ENCODE measurements at places on chromosomes 11 and 22.

GRCh38 chr11:118313242-118313641 lies 8.7 kb downstream of the CD3E start:
- DNase-seq: no peak

- DNase-seq: no peak
Observed at GRCh38 chr11:128502726-128503125, 84.6 kb downstream of the ETS1 start.

DNA sequence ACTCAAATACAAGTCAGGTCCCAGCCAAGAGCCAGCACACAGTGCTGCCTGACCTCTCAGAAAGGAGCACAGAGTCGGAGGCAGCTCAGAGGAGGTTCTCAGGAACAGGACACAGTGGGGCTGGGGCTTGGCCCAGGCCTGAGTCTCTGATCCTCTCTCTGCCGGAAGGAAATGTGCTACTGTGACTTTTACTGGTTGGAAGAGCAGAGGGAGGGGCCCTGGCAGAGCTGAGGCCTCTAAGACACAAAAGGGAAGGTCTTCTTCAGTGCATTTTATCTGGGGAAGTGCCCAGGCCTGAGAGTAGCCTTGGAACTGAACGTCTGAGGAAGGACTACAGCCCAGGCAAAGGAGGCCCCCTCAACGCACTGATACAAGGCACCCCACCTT lies 16.2 kb upstream of the CASTOR1 start:
- peak; percentile 60 for DNase-seq

- no peak for DNase-seq
Observed at GRCh38 chr11:86101941-86102407, 33.1 kb upstream of the PICALM start.

DNA sequence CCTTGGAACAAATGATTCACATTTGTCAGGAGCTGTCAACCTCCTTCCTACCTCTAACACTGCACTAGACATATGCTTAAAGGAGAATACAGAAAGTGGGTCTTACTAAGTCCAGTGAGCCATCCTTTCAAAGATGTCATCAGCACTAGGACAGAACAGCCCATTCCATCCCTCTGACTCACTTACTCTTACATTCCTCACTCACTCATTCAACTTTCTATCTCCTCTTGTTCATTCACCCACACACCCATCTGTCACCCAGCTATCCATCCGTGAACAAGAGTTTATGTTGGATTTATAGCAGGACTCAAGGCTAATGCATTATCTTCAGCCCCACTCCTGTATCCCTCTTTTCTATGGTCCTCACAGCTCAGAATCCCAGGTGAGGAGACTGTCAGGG lies 9.1 kb downstream of the INSC start:
- no peak for DNase-seq

GRCh38 chr22:39244496-39245129 lies at the start of gene PDGFB:
TSS of gene PDGFB (minus strand) at chr22:39244982. CDS start at chr22:39243963, 1,019 bp downstream.
- DNase-seq: peak; percentile 50

DNA sequence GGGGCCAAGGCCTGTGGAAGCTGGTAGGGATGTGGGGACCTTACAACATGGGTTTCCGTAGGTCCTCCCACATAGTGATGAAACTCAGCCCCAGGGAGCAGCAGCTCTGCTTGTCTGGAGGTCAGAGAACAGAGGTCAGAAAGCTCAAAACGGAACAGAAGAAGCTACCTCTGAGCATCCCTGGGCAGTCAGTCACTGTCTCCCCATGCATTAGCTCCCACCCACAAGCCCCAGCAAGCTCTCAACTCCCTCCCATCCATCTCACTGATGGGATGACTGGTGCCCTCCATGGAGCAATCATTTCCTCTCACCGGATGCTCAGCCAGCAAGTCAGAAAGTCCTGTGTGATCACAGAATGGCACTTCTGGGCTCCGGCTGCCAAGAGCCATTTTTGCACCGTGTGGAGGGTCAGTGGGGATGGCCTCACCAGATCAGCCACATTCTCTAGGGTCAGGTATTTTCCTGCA lies 1.9 kb downstream of the TPP1 start:
- DNase-seq: no peak

DNA sequence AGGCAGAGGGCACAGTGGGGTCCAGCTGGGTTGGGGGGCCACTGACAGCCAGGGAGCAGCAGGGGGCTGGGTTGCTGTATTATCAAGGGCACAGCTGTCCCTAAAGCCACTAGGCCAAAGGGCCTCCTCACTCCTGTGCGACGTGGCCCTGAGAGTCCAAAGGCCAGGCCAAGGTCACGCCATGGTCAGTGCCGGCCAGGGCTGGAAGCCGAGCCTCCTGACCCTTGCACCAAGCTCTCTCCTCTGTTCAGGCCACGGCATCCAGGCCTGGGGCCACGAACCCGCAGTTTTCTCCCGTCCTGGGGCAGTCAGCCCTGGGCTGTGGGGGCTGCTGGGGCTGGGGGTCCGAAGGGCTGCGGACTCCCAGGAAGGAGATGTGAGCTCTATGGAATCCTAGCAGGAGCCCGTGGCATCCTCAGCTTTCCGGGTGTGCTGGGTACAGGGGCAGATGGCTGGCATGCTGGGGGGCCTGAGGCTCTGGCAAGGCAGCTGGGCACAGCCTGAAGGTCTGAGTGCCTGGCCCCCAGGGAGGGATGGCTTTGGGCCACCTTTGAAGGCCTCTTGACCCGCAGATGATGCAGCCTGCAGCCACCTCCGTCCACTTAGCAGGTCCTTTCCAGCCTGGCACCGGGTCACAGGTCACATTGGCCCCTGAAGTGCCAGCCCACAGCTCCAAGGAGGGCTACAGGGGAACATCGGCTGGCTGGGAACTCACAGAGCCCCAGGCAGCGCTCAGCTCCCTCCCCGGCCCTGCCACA lies 17.3 kb upstream of the PPARA start:
- no peak for DNase-seq

- DNase-seq: no peak
Observed at GRCh38 chr22:21014726-21015465, at the start of gene P2RX6. TSS of gene P2RX6 (plus strand) at chr22:21015165. CDS start at chr22:21015175, 10 bp downstream.

DNA sequence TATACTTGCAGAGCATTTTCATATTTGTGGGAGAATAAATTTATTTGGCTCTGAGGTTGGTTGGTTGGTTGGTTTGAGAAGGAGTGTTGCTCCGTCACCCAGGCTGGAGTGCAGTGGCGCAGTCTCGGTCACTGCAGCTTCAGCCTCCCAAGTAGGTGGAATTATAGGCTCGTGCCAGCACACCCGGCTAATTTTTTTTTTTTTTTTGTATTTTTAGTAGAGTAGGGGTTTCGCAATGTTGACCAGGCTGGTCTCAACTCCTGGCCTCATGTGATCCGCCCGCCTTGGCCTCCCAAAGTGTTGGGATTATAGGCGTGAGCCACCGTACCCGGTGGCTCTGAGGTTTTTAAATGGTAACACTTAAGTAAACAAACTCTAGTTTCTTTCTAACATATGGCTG lies 161.1 kb downstream of the TEAD1 start:
- no peak for DNase-seq

DNA sequence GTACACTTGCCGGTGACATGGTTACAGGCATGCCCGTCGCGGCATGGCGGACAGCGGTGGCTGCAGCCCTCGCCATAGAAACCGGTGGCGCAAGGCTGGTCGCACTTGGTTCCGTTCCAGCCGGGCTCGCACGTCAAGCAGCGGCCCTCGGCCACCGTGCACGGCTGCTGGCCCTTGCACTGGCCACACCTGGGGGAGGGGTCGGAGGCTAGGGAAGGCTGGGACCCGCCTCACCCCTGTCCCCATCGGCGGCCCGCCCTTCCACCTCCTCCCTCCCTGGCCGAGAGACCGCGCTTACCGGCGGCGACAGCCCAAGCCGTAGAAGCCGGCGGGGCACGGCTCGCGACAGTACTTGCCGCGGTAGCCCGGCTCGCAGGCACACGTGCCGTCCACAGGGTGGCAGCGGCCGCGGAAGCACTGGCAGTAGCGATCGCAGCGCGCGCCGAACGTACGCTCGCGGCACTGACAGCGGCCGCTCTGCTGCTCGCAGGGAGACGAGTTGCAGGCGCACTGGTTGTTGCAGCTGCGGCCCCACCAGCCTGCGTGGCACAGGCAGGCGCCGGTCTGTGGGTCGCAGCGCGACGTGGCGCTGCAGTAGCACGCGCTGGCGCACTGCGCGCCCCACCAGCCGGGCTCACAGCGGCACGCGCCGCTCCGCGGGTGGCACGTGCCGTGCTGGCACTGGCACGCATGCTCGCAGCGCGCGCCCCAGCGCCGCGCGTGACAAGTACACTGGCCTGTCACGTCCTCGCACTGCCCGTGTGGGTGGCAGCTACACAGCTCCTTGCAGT lies 6.7 kb downstream of the SCARF2 start:
- peak; percentile 63 for DNase-seq

- DNase-seq: no peak
Observed at GRCh38 chr11:4065601-4066377, 28.8 kb upstream of the RRM1 start.

GRCh38 chr11:46642627-46643335 lies 25.4 kb downstream of the ATG13 start:
- DNase-seq: no peak

DNA sequence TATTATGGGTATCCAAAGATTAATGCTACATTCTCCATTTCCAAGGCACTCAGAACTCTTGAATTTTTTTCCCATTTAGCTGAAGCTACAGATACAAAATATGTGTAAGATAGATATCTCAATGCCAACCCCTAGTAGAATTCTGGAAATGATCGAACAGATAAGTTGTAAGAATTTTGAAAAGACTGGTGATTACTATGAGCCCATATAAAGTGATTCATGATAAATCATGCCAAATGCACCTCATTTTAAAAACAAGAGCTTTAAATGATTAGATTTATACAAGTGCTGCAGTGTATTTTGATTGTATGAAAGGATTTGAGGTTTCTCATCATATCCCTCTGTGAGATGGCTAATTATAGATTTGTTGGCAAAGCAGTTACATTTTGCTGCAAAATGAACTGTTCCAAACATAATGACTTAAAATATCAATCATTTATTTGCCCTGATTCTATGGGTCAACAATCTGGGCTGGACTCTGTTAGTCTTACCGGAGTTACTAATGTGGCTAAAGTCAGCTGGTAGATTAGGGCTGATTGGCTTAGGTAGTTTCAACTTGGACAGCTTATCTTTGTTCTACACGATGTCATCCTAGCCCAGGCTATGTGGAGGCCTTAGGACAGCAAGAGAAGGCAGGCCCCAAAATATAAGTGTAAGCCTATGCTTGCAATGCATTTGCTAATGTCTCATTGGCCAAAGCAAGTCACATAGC lies 3.4 kb downstream of the OR10V1 start:
- DNase-seq: no peak

GRCh38 chr11:36390963-36391471 lies 94.9 kb downstream of the PRR5L start:
- DNase-seq: no peak

DNA sequence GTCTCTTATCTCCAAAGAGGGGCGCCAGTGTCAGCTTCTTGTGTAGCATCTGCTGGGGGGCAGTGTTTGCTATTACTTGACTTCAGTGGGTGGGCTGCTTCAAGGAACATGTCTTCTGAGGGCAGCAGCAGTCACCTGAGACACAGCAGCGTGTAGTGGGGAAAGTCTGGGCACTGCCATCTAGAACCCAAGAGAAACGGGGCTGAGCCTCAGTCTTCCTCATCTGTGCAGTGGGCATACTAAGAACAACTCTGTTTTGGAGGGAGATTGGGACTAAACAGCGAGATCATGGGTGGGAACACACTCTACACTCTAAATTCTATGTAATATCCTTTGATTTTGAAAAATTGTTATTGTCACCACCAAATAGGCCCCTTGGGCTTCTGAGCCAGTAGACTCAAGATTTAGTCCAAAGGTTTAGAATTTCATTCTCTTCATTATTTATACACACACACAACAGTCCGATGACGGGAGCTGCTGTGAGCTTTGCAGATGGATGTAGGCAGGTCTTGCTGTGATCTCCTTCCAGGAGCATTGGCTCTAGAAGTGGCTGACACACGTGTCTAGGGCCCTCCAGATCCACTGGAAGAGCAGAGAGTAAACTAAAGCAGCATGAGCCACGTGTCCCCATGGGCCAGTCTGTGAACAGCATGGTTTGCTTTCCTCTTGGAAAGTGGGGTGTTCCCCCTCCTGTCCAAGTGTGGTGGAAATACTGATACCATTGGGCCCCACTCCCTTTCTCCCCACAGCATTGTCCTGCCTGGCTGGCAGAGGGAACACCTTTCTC lies 51.8 kb downstream of the TRAF6 start:
- DNase-seq: no peak

DNA sequence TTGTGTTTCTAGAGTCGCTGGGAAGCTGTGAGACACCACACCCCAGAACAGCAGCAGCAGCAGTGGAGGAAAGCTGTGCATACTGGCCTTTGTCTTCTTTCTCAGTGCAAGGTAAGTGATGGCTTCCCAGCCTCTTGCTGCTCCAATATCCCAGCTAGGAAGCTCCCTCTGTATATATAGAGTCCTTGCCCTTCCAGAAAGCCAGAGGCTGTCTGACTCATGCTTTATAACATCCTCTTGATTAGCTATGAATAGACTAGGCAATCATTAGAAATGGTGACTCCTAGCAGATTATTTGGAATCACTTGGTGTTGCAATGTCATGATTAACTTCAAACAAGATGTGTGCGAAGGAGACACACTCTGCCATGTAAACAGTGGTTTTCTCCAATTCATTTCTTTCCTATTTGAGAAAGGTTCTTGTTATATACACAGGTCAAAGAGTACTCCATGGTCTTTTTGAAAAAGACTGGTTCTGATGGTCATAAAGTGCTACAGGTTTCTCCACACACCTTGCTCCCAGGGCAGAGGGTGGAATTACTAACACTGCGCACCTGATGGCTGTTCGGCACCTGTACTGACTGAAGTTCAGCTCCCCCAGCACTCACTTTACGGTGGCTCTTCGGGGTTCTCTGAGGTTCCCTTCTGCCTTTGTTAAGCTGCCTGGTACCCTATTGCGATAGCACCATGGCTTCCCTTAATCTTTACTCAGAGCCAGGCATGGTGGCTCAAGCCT lies at the start of gene MMP1:
MMP1 (minus strand) TSS at position 149 of the 735 bp plus-strand sequence; CDS start at position 81, 68 bp downstream.
- no peak for DNase-seq

- no peak for DNase-seq
Observed at GRCh38 chr22:19959587-19960490, 18.2 kb upstream of the TXNRD2 start.

DNA sequence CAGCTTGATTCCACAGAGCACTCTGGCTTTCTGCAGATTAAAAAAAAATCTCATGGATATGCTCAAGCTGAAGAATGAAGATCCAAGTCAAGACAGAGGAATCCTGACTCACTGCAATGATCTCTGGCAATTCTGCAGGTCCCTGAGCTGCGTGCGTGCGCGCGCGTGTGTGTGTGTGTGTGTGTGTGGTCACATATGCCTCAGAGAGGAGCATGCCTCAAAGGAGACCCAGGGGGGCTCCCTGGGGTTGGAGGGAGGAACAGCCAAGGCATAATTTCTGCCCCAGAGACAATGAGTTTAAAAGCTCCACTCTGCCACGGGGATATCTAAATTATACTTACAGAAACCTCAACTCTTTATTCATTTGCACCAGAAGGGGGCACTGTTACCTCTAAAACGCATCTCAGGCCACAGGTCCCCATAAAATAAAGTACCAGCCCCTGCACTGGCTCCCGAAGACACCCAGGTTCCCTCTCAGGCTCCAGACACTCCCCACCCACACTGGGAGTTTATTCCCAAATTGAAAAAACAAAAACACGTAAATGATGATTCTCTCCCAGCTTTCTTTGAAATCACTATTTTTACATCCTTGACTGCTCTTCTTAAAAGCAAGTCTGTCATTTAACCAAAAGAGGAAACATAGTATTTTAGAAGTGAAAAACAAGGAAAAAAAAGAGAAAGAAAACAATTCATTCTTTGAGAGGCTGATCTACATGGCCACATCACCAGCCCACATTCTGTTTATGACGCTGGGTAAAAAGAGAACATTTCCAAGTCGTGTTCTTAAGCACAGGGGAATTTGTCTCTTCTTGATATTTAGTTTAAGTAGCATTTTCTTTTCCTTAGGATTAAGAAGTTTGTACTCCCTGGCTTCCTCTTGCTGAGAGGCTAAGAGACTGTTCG lies 401.0 kb downstream of the LARGE1 start:
- DNase-seq: no peak
